ENCODE measurements at places on chromosomes 5 and 9.

DNA sequence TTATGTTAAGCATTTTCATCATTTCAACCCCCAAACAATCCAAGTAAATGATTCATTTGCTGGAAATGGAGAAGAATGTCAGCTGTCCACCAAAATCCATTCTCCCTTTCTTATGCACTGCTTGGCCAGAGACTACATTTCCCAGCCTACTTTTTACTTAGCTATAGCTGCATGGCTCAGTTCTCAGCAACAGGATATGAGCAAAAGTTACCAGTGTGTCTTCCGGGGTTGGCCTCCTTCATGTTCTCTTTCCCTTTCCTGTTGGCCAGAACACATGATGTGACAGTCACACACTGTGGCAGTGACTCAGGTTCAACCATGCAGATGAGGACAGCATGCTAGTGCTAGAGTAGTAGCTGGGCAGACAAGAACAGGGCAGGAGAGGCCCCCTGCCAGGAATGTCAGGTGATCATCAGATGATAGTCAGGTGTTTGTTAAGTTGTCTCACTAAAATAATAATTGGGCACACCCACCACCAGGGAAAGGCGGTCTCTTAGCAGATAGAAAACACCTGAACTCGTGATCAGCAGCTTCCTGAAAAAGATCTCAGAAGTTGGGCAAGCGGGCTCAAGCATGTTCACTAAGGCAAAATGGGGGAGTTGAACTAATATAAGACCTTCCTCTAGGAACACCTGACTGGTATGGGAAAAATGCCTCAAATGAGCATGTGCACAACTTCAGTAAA lies 12.2 kb downstream of the GPR150 start:
- DNase-seq, result no peak

DNA sequence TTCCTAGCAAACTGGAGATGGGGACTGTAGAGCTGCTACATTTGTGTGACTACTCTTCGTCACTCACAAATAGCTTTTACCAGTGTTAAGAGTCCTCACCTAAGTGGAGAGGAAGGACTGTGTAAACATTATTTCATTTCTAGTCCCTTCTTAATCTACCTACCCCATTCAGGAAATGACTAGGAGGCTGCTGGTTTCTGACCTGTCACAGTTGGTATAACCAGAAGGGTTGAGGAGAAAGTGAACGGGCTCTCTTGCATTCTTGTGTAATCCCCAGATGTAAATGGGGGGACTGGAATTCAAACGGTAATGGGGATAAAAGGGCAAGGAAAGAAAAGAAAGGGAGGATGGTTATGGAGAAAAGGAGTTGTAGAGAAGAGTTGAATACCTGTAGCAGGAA lies 35.4 kb upstream of the BNIP1 start:
- DNase-seq, result no peak

DNA sequence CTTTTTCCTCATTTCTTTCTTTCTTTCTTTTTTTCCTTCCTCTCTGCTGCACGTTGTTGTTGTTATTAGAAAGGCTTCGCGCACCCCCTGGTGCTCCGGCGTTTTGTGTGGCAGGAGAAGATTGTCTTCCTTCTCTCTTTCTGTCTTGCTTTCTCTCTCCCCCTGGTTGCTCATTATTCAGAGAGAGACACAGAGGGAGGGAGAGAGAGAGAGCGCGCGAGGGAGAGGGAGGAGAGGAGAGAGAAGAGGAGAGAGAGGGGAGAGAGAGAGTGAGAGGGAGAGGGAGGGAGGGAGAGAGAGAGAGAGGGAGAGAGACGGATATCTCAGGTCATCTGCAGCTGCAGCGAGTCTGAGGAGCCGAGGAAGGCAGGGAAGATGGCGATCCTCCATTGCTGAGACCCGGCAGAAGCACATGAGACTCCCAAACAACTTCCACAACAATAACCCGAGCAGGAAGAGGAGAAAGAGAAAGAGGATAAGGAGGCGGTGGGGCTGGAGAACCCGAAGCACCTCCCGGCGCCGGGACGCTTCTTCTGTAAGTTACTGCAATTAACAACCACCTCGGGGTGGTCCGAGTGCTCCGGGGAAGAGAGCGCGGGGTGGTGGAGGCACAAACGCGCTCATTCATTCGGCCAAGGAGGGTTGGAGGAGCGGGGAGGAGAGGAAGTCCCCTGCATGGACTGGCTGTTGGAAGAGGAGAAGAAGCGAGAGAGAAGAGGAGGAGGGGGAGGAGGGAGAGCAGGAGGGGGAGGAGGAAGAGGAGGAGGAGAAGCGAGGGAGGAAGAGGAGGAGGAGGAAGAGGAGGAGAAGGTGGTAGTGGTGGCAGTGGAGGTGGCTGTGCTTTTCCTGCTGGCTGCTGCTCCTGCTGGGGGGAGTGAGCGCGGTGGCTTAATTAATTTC lies at the start of gene ZNF462:
TSS of gene ZNF462 (plus strand) at position 346 of the 900 bp plus-strand sequence. CDS start 60,218 bp downstream, outside the sequence.
- DNase-seq, result no peak

- DNase-seq, result no peak
Measured at GRCh38 chr5:74647096-74647495, 6.6 kb upstream of the ENC1 start.

DNA sequence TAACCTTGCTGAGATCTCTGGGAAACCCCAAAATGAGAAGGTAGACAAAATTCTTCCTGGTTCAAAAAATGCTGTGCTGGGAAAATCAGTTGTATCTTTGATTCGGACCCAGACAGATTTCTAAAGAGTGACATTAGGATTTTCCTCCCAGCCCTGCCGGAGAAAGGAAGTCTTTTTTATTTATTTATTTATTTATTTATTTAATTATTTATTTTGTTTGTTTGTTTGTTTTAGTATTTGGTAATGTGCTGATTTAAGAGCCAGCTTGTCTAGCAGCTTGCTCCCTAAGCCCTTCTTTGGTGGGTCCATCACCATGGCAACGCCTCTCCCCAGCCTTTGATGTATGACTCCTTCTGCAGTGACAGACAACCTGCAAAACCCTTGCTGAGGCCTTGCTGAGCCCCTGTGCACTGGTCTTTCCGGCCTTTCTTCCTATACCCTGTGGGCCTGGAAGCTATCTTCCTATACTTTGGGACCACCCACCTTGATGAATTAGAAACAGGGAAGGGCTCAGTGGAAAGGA lies 60.6 kb upstream of the AFAP1L1 start:
- no peak for DNase-seq

DNA sequence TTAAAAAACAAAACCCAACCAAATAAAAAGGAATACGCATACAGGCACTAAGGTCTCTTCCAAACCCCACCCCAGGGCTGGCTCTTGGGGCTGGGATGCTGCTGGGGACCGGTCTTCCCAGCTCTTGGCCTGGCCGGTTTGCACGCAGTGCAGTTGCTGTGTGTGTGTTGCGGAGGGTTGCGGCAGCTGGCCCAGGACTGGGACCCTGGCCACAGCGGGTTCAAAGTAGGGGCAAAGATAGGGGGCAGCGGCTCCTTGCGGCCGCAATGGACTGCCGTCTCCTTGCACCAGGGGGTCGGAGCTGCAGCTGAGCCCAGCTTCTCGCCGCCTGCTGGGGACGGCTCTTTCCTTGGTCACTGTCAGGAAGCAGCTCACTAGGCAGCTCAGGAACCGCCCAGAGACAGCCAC lies 5.0 kb downstream of the DMRT3 start:
- DNase-seq, result no peak

DNA sequence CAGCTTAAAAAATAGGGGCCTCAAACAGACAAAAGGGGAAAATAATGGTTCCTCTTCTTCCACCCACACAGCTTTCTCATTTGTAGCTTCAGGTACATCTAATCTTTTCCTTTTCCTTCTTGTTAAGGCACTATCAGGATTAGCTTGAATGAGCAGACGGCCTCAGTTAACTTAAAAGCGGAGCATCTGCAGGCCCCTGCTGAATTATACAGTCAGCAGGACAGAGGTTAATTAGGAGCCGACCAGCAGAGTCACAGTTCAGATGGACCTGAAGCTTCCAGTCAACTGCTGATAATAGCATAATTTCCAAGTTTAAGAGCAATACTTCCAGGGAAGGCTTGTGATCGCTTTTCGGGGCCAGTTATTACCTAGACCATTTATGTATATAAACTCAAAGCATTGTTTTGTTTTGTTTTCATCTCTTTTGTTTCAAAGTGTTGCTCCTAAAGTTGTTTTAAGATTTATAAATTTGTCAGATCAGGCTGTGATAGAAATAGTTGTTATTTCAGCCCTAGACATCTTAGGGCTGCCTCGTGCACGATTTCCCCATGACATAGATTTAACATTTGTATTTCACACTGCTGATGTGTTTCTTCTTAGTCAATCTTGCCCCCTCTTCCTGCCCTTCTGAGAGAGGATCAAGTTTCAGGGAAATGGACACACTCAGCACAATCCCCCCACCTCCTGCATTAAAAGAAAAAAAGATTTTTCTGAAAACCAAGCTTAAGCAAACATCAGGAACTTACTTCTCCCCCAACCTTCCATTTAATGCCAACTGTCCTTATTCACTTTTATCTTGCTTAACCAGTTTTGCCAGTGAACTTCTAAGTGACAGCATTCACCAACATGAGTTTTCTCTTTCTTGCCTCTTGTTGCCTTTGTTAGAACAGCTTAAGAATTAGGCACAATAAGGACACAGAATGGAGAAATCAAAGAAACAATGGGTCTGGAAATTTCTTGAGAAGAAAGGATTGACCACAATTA lies 449.8 kb downstream of the ARHGEF28 start:
- no peak for DNase-seq

DNA sequence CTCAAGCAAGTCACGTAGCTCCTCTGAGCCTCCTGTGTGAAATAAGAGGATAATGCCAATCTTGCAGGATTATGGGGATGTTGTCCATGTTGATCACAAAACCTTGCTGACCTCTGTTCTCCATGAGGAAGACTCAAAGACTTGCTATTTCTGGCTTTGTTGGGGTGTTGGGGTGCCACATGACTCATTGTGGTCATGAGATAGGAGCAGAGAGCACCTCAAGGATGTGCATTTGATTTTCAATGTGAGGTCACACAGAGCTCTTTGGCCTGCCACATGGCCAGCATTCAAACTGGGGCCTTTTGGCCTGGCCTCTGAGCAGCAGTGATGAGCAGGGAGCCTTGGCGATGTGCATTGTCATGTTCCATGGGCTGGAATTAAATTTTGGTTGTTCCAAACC lies 380.3 kb downstream of the GADD45G start:
- no peak for DNase-seq

GRCh38 chr9:121246821-121247561 lies 21.0 kb upstream of the GSN start:
- peak; percentile 76 for DNase-seq

- DNase-seq, result no peak
Measured at GRCh38 chr5:77102549-77102948, 15.5 kb upstream of the ZBED3 start.

DNA sequence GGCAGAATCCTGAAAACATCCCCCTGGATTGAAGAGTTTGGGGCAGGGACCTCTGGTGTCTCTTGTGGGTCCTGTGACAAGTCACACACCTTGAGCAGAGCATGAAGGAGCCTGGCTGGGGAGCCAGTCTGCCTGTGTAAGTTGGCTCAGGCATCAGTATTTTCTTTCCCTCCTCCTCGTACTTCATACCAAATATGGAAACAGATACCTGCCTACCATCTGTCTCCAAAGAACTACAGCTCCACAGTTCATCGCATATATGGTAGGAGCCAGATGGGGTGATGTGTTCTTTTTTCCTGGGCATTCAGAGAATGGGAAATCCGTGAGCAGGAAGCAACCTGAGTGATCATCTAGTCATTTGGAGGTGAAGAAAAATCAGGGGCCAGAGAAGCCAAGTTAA lies 177.3 kb upstream of the RAD23B start:
- no peak for DNase-seq

DNA sequence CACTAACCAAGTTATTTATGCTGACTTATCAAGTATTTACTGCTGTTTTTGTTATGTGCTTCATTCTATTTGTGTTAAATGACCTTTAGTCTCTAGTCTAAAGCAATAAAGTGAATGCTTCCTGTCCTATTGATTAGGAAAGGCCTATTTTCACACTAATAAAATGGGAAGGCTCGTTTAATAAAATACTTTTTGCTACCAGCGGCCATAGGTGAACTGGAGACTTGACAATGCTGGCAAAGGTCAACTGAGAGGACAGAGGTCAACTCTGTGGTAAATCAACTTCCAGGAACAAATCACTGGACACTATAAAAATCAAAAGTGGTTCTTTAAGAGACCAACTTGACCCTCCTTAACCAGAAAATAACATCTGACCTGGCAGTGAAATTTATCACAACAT lies 634.3 kb downstream of the ISL1 start:
- no peak for DNase-seq

GRCh38 chr5:15752663-15753285 lies 252.8 kb downstream of the FBXL7 start:
- DNase-seq, result no peak

- DNase-seq, result no peak
Measured at GRCh38 chr5:100900796-100901781, 2.0 kb downstream of the ST8SIA4 start.

DNA sequence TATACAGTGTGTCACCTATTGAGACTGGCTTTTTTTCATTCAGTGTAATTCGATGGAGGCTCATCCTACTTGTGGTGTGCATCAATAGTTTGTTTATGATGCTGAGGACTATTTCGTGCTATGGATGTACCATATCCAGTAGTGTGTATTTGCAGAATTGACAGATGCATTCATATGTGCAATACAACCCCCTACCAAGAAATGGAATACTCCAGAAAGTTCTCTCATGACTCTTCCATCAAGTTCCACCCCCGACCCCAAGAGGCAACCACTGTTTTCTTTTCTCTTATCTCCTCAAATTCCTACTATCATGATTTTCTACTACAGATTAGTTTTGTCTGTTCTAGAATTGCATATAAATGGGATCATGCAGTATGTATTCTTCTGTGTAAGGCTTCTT lies 21.9 kb downstream of the FBXO10 start:
- DNase-seq, result no peak

DNA sequence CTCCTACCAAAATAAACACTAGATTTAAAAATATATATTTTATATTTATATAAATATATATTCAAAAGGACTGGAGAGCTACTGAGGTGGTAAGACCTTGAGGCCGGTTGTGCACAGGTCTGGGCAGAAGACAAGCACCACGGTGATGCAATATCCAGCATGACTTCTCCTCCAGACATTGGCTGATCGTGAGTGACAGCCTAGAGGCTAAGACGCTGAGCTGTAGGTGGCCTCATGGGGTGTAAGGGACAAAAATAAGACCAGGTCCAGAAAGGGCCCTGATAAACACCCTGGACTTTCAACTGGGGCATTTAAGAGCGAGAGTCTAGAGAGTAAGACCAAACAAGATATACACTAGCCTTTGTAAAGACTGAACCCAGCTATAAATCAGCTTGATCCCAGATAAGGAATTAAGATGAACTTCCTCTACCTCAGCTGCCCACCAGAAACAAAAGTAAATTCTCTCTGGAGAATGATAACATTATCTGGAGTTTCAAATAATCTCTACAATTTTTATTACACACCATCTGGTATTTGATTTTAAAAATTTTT lies 14.2 kb upstream of the C5orf47 start:
- DNase-seq, result no peak

GRCh38 chr5:117623042-117623805 lies 1048.6 kb upstream of the SEMA6A start:
- DNase-seq, result no peak

DNA sequence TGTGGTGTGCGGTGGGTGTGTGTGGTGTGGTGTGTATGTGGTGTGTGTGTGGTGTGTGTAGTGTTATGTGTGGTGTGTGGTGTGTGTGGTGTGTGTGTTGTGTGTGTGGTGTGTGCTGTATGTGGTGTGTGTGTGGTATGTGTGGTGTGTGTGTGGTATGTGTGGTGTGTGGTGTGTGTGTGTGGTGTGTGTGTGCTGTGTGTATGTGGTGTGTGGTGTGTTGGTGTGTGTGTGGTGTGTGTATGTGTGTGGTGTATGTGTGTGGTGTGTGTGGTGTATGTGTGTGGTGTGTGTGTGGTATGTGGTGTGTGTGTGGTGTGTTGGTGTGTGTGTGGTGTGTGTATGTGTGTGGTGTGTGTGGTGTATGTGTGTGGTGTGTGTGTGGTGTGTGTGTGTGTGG lies 144.3 kb downstream of the HSD17B3 start:
- no peak for DNase-seq

- no peak for DNase-seq
Measured at GRCh38 chr5:74433255-74433895, 207.2 kb downstream of the ENC1 start.
